ENCODE measurements at places on chromosomes 12 and 14. TPM values are rescaled to one million over a fixed set of nuclear protein-coding genes. Genes with fewer than 3 reads are reported as not detected.

DNA sequence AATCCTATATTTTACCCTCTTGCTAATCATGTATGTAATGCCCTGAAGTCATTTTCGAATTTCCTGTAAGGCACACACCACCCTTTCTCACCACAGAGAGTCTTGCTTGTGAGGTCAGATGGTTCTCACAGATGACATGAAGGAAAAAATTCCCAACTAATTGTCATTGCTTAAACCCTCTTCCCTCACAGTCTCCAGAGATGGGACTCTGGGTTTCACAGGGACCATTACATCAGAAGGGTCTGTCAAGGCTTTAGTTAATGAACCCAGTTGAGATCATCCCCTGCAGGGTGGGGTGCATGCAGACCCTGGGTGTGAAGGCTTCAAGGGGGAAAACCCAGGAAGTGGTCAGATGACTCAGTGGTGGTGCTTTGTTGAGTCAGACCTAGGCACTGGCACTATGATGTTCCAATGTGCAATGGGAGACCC, 229.6 kb downstream of the BCAT1 start:
- peak; percentile 35 for DNase-seq

GRCh38 chr14:73344319-73344718, 107.0 kb downstream of the PAPLN start:
- no peak for DNase-seq

Gene KRT5
- total RNA-seq = 0.48 TPM

Gene RDH12
- not detected for total RNA-seq

All from A673 (cell line).